Stimulated activated CD8-positive, alpha-beta memory T cell treated with anti-CD3 and anti-CD28 coated beads, Interleukin-15, amount 100 ng/mL, for 4 hours (primary cell): ENCODE measurements at places on chromosomes 7 and 10.

- DNase-seq, result no peak
These were observed 1200.3 kb upstream of the LRRN3 start for GRCh38 chr7:109890622-109891021.

GRCh38 chr10:124283215-124283948, 135.3 kb downstream of the OAT start:
- DNase-seq, result no peak

- DNase-seq, result no peak
These were observed 20.7 kb upstream of the CFTR start for GRCh38 chr7:117458977-117459583.

- DNase-seq, result no peak
These were observed 274.6 kb downstream of the KCND2 start for GRCh38 chr7:120547605-120548004.

GRCh38 chr7:50264908-50265307, 39.6 kb upstream of the IKZF1 start:
- peak; percentile 32 for DNase-seq

- no peak for DNase-seq
These were observed 291.1 kb upstream of the IMMP2L start for GRCh38 chr7:111853201-111853990.

DNA sequence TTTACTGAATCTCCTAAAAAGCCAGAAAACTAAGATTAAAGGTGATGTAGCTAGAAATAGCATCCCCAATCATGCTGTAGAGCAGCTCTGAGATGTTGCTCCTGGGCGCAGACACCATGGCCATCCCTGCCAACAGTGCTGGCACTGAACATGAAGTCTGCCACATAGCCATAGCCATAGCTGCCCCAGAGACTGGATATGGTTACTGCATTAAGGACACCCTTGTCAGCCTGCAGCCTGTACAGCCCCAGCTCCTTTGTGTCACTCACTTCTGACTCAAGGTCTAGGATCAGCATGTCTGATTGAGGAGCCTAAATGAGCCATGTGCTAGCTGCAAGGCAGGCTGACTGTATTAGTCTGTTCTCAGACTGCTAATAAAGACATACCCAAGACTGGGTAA, 284.6 kb downstream of the RPS24 start:
- DNase-seq, result no peak

GRCh38 chr7:28748933-28749584, 209.1 kb downstream of the TRIL start:
- no peak for DNase-seq

- DNase-seq, result no peak
These were observed 448.9 kb downstream of the ADRA2A start for GRCh38 chr10:111525696-111526095.
